ENCODE measurements at places on chromosomes 7 and 10.

- no peak for DNase-seq
Observed at GRCh38 chr10:122490268-122490667, 28.9 kb downstream of the HTRA1 start.

DNA sequence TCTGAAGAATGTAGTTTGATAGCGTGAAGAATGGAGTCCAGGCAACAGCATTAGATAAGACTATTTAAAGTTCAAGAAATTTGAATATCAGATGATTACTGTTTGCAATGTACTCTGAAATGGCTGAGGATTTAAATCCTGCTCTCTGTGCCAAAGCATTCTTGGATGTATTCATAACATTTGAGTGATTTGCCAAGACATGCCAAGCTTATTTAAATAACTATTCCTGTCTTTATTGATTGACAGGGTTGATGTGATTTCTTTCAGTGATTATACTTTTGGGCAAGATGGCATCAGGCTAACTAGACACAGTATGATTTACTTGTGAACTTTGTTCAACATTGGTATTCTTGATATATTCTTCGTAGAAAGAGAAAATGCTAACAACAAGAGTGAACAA lies 168.7 kb downstream of the GNAI1 start:
- DNase-seq, result no peak

- DNase-seq, result peak; percentile 44
Observed at GRCh38 chr7:2037808-2038522, 194.8 kb downstream of the MAD1L1 start.

- DNase-seq, result no peak
Observed at GRCh38 chr10:46293832-46294640, 7.2 kb downstream of the ANTXRL start.

- no peak for DNase-seq
Observed at GRCh38 chr10:17196573-17196972, 4.9 kb downstream of the TRDMT1 start.

GRCh38 chr7:112400141-112400540 lies 50.1 kb upstream of the IFRD1 start:
- no peak for DNase-seq

DNA sequence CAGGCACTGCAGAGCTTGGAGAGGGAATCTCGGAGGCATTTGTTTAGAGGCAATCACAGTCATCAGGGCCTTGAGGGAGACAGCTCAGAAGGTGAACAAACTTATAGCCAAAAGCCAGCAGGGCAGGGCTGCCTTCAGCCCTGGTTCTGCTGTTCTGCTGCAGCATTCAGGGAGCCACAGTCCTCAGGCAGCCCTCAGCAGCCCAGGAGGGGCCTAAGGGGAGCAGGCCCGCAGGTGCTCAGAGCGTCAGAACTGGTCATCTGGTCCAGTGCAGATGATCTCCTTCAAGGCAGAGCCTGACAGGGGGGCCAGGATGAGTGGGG lies 84.7 kb downstream of the ARHGAP22 start:
- no peak for DNase-seq

DNA sequence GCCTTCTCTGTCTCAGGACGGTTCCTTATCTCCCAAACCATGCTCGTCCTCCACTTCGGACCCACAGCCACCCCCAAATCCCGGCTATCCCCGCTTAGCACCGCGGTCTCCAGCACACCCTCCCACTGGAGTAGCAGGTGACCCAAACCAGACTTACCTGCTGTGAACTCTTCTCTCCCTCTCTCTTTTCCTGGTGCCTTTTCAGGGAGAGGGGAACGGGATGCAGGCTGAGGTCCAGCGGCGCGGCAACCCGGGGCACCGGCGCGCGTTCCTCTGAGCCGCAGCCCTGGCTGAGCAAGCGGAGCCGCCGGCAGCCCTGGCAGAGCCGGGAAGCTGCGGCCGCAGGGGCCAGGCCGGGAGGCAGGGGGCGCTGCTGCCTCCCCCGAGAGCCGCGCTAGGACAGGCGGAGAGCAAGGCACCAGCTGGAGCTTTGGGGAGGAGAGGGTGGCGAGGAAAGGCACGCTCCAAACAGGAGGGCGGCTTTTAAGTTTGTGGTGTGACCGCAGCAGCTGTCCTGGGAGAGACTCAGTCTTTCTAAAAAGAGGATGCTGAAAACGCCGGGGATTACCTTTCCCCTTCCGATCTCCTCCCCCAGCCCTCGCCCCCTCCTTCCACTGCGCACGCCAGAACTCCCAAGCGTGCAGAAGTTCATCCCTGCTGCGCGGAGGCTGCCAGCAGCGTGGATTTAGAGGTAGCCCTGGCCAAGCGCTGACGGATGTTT lies at the start of gene SEMA3D:
Gene SEMA3D, minus strand, starts transcription at position 536 of the 721 bp plus-strand sequence. CDS start 65,165 bp downstream, outside the sequence.
- DNase-seq, result peak; percentile 55

GRCh38 chr7:44796034-44796503 lies 412 bp upstream of the PPIA start:
- peak; percentile 43 for DNase-seq

DNA sequence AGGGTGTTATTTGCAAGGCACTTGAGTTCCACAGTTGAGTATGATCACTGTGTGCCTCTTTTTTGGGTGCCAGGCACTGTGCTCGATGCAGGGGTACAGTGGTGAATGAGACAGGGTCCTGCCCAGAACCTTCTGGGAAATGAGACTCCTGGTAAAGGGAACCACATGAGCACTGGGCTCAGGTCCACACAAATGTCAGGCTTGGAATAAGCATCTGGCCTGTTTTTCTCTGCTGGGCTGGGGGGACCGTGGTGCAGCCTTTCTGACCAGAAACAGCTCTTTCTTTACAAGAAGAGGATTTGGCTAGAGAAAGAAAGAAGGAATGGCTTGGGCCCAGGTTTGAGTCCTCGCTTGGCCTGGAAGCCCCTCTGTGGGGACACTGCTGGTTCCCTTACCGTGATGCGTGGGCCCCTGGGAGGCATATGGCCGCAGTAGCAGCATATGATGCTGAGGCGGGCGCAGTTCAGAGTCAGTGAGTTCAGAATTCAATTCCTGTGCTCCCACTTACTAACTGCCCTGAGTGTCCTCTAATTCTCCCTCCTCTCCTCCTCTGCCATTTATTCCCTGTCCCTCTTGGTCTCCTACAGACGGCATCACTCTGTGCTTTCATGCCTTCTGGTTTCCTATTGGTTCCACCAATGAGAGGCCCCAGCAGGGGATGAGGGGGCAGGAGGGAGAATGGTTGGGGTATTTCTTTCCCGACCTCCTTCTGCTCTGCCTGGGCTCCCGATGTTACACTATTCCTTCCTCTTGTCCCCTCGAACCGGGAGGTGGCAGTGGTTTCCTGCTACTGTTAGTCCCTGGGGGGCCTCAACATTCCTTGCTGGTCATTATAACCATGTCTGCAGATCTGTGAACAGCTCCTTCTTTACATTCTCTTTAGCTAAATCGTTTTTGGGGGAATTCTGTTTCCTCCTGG lies 9.6 kb upstream of the KCP start:
- no peak for DNase-seq

DNA sequence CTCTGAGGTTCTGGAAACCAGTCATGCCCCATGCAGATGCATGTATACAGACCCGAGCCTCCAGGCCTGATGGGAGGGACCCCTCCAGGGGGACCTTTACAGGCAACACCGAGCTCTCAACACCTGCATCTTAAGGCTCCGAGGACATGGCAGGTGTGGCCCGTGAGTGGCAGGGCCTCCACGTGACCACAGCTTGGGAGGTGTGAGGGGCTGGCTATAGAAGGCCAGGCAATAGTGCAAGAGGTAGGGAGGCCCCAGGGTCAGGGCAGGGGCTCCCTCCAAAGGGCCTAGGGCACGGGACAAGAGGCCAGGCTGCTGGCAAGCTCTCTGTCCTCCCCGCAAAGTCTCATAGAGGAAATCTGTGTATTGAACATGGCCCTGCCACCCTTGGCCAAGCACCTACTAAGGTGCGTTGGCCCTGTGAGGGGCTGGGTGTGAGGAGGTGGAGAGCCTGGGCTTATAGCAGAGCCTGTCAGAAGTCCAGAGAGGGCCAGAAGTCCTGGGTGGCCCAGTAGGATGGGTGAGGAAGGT lies 134.2 kb downstream of the PTPN20 start:
- DNase-seq, result no peak
